ENCODE measurements at places on chromosomes 11 and 22. TPM values are rescaled to one million over a fixed set of nuclear protein-coding genes. Genes with fewer than 3 reads are reported as not detected.

- H3K4me3 ChIP-seq: no peak overlapping the region
- no peaks in the 10 kb centered on the region for H3K27me3 ChIP-seq
- no peaks in the 10 kb centered on the region for H3K4me1 ChIP-seq
Observed at GRCh38 chr11:19519912-19520641, 192.6 kb upstream of the NAV2 start.

GRCh38 chr22:30209642-30210041 lies 36.9 kb downstream of the LIF start:
- H3K36me3 ChIP-seq: no peaks in the 10 kb centered on the region
- peaks cover 22% of the 10 kb centered on the region for H3K4me1 ChIP-seq
- peak overlapping the region; percentile 81 for H3K27ac ChIP-seq

The GLYAT gene
- total RNA-seq: not detected

DNA sequence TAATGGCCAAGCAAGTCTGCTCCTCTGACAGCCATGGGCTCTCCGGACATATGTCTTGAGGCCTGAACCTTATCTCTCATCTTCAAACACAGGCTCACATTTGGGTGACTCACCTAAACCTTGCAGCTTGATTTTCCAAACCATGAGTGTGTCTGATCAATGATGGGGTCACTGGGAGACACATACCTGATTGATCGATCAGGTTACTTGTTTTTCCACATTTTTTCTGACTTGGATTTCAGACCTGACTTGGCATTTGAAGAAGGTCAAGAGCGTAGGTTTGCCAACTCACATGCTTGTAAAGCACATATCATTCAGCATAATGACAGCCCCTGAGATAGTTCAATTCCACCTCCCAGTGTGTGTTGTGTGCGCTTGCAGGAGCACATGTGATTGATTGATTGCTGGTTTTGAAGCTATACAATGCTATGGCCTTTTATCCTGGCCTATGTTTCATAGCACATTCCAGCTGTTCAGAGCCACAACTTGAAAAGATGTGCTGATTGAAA lies 116.7 kb upstream of the KIRREL3 start:
- H3K4me1 ChIP-seq: no peaks in the 10 kb centered on the region
- H3K36me3 ChIP-seq: no peaks in the 10 kb centered on the region
- no peak overlapping the region for H3K27ac ChIP-seq
- no peak overlapping the region for H3K4me3 ChIP-seq

The IGF2 gene
- total RNA-seq: 65.2 TPM

GRCh38 chr11:120674542-120674941 lies 163.0 kb downstream of the GRIK4 start:
- H3K4me1 ChIP-seq: no peaks in the 10 kb centered on the region
- no peak overlapping the region for H3K27ac ChIP-seq
- H3K36me3 ChIP-seq: no peaks in the 10 kb centered on the region
- H3K27me3 ChIP-seq: peaks cover 3% of the 10 kb centered on the region
- no peak overlapping the region for H3K4me3 ChIP-seq
- DNase-seq: peak; percentile 22

- H3K36me3 ChIP-seq: no peaks in the 10 kb centered on the region
- peak; percentile 22 for DNase-seq
- no peaks in the 10 kb centered on the region for H3K4me1 ChIP-seq
- H3K4me3 ChIP-seq: peak within 1 kb of the TSS; percentile 85
Observed at GRCh38 chr11:32892355-32893092, at the start of gene QSER1. Gene QSER1, plus strand, starts transcription at chr11:32892811. Its CDS starts 315 bp downstream, at chr11:32893126.
